ENCODE measurements at places on chromosomes 1 and 21.

- DNase-seq: no peak
Observed at GRCh38 chr1:230140221-230141020, 73.4 kb downstream of the GALNT2 start.

DNA sequence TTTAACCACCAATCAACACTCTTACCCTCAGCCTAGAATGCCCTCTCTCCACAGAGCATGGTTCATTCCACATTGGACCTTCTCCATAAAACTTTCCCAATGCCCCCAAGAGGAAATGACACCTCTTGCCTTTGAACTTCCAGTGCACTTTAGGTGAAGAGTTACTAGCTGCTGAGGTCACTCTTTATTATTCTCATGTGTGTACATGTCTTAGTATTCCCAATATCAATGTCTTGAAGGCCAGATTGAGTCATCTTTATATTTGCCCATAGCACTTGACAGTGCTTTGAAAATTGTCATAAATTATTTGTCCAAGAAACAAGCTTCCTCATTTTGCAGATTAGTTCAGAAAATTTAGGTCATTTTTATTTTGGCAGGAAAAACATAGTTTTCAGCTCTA, 8.1 kb upstream of the DNASE2B start:
- no peak for DNase-seq

DNA sequence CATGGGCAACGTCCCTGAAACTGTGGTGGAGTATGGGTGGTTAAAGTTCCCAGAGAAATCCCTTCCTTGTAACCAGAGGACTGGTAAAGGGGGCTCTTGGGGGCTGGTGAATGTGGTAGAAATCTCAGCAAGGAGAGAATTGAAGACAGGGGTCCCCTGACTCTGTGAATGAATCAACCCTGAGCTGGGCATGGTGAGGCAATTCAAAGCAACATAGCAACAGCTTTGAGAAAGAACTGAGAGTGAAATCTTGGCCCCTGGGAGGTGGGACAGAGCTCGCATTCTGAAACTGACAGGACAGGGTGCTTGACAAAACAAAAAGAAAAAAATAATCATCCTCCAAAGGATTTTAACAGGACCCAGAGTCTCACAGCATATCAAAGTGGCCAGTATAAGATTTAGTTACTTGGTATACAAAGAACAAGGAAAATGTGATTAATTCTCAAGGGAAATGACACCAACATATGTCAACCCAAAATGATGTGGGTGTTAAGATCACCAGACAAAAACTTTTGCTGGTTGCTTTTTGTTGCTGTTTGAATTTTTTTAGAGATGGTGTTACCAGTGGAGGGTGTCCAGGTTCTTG, 11.7 kb upstream of the SUMO3 start:
- DNase-seq: no peak

DNA sequence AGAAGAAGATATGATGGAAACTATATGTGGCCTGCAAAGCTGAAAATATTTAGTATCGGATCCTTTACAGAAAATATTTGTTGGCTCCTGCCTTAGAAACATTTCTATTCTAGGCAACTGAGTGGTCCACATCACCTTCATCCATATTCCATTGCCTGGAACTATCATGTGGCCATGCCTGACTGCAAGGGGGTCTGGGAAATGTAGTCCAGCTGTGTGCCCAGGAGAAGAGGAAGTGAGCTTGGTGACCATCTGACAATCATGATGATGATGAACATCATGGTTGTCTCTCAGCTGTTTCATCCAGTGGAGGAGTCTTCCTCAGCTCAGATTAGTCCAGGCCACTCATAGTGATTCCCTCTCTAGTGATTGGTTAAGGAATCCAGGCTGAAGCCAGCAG, 61.8 kb upstream of the IFNLR1 start:
- no peak for DNase-seq

GRCh38 chr1:168468042-168468809, 75.6 kb downstream of the XCL2 start:
- DNase-seq: no peak

DNA sequence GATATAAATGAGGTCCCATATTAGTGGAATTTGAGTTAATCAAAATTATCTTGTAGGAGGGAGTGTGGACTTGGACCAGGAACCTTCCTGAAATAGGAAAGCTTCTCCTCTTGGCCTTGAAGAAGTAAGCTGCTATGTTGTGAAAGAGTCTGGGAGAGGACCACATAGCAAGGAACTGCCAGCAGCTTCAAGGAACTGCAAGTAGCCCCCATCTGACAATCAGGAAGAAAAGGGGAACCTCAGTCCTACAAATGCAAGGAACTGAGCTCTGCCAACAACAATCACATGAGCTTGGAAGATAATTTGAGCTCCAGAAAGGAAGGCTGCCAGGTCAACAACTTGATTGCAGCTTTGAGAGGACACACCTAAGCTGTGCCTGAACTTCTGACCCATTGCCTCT, 8.2 kb upstream of the PRMT6 start:
- DNase-seq: no peak

DNA sequence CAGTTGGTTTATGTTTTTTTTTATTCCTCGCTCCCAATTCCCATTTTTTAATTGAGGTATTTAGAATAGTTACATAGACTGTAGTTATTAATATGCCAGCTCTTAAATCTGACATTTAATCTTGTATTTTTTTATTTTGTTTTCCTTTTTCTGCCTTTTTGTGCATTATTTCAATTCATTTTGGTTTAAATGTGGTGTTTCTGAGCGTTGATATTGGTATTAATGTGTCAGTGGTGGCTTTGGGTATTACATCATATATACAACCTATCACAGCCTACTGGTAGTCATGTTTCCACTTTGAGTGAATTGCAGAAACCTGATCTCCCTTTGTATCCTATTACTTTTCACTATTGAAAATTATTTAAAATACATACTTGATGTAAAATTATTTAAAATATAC, 1027.3 kb downstream of the KCNT2 start:
- DNase-seq: no peak

DNA sequence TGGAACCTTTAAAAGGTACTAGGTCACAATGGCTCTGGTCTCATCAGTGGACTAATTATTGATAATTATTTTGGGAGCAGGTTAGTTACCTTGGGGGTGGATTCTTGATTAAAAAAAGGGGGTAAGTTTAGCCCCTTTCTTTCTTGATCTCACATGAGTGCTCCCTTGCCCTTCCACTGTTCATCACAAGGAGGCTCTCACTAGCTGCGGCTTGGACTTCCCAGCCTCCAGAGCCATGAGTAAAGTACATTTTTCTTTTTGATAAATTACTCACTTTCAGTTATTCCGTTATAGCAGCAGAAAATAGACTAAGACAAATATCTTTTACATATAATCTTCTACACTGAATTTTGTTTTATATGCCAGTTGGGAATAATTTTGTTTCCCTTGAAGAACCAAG, 254.8 kb upstream of the DEPDC1 start:
- no peak for DNase-seq

- no peak for DNase-seq
Observed at GRCh38 chr1:101798417-101798816, 198.3 kb downstream of the OLFM3 start.

DNA sequence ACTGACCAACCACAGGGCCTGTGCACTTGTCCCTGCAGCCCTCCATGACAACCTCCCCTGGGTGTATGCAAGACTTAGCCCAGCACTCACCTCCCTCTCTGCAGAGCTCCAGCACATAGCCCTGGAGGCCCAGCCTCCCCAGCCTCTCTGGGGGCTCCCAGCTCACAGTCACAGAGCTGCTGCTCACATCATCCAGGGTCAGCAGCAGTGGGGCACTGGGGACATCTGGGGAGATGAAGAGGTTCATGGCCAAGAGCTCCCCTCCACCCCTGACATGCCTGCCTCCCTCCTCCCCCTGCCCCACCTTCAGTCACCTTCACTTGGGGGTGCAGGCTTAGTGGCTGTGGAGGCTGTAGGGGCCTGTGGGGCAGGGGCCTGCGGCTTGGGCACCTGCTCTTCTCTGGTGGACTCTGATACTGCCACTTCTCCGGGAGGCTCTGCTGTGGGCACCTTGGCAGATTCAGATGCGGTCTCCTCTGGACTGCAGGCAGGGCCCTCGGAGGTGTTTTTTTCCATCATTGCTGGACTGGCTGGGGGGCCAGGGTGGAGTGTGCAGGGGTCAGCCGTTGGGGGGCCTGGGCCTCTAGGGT, at the start of gene MYBPH:
MYBPH (minus strand) TSS at position 590 of the 590 bp plus-strand sequence; CDS start at position 519, 71 bp downstream.
- no peak for DNase-seq

DNA sequence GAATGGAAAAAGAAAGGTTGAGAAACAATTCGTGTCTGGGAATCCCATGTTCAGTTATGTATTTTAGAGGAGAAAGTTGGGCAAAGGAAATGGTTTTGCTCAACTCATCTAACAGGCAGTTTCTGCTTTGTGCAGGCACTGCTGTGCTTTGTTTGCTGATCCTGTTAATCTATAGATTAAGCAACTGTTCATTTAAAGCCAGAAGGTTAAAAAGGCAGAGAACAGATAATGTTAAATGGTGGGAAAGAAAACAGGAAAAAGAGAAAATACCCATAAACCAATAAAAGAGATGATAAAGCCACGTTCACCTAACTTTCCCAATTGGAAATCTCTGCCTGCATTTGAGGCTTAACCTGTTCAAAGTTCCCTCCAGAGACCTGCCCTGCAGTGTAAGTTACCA, 70.0 kb downstream of the APP start:
- no peak for DNase-seq

DNA sequence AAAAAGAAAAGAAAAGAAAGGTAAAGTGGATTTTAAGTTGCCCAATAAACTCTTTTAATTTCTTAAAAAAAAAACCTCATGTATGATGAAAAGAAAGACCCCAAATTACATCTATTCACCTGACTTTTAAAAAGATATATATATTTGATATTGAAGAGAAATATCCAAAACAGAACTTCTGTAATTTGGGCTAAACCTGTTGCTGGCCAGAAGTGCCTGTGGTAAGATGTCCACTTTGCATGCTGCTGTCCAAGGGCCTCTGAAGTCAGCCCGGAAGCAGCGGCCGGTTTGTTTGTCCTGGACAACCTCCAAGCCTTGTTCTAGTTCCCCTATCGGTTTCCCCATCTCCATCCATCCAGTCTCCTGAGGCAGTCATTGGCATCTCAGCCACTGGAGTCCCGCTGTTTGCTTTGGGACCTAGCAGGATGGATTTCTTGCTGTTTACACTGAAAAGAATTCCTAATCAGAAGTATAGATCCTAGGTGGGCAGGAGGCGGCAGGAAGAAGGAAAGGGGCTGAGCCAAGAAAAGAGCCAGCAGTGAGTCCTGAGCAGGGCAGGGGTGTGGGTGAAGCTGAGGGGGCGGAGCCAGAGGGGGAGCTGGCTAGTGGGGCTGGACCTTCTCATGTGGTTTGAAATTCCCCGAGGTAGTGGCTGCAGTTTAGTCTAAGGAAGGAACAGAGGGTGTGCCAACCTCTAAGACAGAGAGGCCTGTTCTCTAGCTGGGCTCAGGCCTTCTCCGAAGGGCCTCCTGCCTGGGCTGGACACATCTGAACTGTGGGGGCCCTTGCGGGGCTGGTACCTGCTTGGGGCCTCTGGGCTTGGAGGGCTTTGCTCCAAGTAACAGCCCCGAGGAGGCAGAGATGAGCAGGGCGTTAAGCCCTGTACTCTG, 3.3 kb downstream of the NCMAP start:
- no peak for DNase-seq

DNA sequence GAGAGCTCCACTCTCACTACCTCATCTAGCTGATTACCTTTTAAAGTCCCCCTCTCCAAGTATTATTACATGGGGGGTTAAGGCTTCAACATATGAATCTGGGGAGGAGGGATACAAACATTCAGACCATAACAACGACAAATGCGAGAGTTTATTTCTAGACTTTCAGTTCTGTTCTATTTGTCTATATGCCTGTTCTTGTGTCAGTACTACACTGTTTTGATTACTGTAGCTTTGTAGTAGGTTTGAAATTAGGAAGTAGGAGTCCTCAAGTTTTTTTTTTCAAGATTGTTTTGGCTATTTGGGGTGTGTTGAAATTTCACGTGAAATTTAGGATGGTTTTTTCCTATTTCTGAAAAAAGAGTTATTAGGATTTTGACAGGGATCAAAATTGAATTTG, 16.3 kb downstream of the ZMYM4 start:
- no peak for DNase-seq

GRCh38 chr1:201791779-201792173, 37.2 kb upstream of the IPO9 start:
- no peak for DNase-seq

GRCh38 chr1:231729544-231729943, 103.0 kb downstream of the DISC1 start:
- no peak for DNase-seq

- peak; percentile 61 for DNase-seq
Observed at GRCh38 chr1:8873506-8874229, 4.8 kb downstream of the ENO1 start.

DNA sequence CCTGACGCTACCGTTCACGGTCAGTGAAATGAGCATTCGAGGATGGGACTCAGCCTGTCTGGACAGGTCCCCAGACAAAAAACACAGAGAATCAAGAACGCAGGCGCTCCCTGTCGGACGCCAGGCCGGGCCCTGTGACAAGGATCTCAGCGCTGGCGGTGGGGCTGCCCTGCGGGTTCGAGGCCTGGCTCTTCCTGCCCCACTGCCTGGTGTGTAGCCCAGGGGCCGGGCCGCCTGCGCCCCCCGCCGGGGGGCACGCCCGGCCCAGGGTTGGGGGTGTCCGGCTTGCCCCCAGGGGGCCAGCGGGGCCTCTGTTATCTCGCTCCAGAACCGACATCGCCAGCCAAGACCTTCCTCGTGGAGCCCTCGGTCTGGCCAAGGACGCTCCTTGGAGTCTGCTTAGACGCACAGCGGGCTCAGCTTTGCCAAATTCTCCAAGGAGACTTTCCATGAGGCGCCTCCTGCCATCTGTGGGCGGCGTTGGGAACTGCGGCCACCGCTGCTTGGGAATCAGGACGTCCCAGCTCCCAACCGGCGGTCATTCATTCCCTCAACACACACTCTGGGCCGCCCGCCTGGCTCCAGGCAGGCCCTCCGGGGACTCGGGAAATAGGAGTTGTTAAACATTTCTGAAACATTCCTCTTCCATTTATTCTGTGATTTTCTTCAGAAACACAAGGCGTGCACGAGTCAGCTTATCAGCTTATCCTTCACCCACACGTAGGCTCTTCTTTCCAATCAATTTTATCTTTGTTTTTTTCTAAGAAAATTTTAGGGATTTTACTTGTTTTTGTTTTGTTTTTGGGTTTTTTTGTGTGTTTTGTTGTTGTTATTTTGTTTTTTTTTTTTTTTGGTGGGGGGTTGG, 11.3 kb upstream of the RIPK4 start:
- no peak for DNase-seq

- no peak for DNase-seq
Observed at GRCh38 chr1:61151565-61151964, 69.2 kb downstream of the NFIA start.

DNA sequence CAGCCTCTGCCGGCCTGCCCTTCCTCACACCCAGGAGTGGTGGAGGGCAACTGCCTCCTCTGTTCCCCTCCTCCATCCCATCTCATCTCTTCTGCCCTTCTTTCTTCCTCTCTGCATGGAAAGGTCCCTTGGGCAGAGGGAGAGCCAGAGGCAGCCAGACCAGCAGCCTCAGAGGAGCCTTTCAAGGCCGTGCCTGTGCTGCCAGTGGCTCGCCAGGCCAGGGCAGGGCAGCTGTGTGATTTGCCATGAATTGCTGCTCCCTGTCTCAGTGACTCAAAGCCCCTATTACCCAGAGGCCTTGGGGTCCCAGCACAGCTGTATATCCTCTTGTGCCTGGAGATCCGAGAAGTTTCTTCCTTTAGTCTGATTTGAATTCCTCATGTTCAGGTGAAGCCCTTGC, 21.9 kb downstream of the TMCC2 start:
- DNase-seq: no peak

GRCh38 chr1:117719004-117719403, 113.2 kb downstream of the TENT5C start:
- no peak for DNase-seq

GRCh38 chr1:210631399-210631798, 302.7 kb downstream of the HHAT start:
- DNase-seq: no peak
